ENCODE measurements at places on chromosomes 7 and 10. TPM values are rescaled to one million over a fixed set of nuclear protein-coding genes. Genes with fewer than 3 reads are reported as not detected.

LIPJ gene
- not detected for total RNA-seq

TMEM176A gene
- not detected for total RNA-seq

SFTPA1 gene
- total RNA-seq = not detected

PRLHR gene
- not detected for total RNA-seq

- no peak for DNase-seq
Measured at GRCh38 chr7:151744656-151745638, 132.0 kb downstream of the PRKAG2 start.

DNA sequence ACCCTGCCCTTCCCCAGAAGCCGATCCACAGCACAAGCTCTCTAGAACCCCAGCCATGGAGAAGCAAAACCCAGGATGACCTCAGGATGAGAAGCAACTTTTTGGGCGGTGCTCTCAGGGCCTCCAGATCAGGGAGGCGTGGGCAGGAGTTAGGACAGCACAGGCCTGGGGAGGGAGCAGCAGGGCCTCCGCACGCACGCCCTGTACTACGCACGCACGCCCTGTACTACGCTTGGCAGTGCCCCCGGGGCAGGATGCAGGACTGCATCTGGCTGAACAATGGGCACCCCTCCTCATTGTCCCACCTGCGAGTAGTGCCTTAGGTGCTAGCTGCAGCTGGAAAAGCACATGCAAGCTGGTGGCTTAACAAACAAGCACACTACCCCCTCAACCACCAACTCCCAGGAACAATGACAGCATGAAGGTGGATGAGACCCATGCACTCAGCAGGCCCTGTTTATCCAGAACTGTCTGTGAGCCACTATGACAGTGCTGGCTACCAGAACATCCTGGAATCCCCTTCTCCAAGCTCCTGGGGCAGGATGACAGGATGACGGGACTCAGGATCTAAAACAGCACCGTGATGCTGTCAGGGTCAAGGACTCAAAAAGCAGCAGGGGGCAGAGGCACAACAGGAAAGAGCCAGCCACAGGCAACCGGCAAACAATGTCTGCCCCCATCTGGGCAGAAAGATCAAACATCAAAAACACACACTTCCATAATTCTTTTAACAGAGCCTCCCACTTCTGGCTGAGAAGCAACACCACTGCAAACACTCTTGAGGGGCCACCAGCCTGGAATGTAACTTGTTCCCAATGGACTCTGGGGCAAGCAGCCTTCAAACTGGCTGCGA lies 11.8 kb downstream of the PODXL start:
- DNase-seq = no peak

GRCh38 chr7:131488361-131488760 lies 68.1 kb downstream of the PODXL start:
- no peak for DNase-seq

DNA sequence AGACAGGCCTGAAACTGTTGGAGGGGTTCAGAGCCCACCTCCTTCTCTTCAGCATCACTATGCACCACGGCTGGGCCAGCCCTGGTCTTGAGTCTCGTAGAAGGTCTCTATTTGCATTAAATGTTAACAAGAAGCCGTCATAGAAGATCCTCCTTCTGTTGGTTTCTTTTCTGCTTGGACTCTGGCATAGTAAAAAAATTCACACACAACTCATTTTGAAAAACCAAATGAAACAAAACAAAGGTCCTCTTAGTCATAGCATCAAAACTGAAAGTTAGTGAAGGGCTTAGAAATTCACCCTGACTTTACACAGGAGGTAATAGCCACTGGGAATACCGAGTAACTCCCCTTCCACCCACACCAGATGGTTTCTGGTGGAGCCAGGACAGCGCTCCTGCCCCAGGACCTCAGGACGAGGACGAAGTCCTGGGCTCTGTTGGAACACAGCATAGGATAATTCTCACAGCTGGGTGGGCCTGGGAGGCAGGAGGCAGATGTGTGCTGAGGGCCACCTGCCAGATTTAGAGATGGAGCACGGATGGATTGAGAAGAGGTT lies 248.4 kb upstream of the KLF6 start:
- DNase-seq = no peak

- DNase-seq = no peak
Measured at GRCh38 chr10:104246976-104247375, 7.7 kb upstream of the GSTO1 start.
